Kasumi-1 (cell line): ENCODE measurements at places on chromosomes 5 and 9.

GRCh38 chr5:5347442-5347841 is 75.0 kb upstream of the ICE1 start:
- DNase-seq = no peak

DNA sequence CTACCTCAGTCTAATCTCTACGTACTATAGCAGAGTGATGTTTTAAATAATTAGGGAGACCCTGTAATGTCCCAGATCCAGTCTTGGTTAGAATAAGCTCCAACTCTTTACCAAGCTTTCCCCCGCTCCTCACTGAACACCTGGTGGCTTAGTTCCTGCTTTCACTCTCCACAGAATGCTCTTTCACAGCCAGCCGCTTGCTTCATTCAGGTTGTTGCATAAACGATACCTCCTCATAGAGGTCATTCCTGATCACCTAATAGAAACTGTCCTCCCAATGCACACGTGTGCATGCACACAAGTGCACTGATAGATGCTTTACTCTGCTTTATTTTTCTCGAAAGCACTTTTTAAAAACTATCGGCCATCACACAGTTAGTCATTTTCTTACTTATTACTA is 298.1 kb downstream of the TRPM3 start:
- DNase-seq = no peak

DNA sequence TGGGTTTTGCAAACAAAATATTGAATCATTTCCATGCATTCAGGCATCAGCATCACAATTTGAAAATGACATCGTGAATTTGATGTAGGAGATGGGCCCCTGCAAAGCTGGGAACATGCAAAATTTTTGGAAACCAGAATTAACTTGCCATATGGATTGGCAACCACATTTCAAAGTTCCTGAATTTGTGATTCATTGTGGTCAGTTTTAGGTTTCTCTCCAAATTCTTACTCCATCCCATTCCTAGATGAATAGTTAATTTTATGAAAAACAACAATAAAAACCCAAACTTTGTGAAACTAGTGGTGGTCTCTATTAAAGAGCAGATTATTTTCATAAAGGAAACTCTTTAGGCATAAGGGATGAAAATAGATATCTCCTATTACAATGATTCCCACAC is 107.8 kb upstream of the SLIT3 start:
- no peak for DNase-seq

DNA sequence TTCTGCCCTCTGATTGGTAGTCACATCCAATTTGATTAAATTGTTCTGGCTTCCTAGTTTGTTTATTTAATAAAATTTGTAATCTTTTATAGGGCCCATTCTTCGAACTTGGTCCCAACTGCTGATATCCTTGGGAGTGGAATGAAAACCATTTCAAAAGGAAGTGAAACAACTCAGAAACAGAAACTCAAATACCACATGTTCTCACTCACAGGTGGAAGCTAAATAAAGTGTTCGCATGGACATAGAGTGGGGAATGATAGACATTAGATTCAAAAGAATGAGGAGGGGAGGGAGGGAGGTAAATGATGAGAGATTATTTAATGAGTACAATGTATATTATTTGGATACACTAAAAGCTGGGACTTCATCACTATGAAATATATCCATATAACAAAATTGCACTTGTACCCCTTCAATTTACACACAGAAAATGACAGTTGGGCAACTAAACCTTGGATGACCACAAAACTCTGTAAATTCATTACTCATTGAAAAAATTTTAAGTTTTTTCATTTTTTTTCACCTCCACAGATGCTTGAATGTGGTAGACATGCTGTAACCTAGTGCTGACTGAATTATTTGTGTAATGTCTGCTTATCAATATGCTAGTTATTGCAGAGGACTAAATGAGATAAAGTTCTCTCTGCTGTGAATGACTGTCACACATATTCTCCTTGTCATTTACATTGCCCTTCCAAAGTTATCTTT is 16.0 kb downstream of the ATP10B start:
- no peak for DNase-seq

- DNase-seq = no peak
Measured at GRCh38 chr5:125987677-125988255, 435.4 kb upstream of the GRAMD2B start.

GRCh38 chr5:84361572-84361971 is 23.1 kb downstream of the EDIL3 start:
- DNase-seq = no peak

DNA sequence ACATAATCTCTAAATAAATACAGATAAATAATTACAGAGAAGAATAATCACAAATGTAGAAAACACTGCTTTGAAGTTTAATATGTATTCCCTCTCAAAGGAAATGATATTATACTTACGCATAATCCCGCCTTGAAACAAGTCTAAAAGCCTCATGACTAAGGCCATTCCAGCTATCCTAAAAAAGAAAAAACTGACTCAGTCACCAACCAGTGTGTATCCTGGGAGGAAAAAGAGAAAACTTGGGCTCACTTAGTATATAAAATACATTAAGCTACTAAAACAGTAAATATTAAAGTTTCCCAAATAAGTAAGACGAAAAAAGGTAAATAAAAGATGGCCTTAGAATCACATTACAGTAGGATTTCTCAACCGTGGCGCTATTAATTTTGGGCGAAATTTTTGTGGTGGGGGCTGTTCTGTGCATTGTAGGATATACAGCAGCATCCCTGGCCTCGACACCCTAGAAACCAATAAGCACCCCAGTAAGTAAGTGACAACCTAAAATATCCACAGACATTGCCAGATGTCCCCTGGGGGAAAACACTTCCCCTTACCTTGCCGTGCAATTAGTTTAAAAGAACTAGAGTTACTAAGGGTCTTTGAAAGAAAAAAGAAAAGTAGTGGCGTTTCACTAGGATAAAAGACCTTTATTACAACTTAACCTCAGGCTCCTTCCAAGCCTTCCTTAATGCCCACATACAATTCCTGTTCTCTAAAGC is 1.1 kb downstream of the HSPA9 start:
- no peak for DNase-seq

GRCh38 chr5:32833663-32834062 is 122.5 kb downstream of the NPR3 start:
- peak; percentile 49 for DNase-seq
